ENCODE measurements at places on chromosomes 2 and 18.

- peak; percentile 45 for DNase-seq
Measured at GRCh38 chr18:9914584-9915290, 921 bp downstream of the VAPA start.

GRCh38 chr18:50356036-50356945, 18.6 kb upstream of the SKA1 start:
- DNase-seq, result peak; percentile 35

DNA sequence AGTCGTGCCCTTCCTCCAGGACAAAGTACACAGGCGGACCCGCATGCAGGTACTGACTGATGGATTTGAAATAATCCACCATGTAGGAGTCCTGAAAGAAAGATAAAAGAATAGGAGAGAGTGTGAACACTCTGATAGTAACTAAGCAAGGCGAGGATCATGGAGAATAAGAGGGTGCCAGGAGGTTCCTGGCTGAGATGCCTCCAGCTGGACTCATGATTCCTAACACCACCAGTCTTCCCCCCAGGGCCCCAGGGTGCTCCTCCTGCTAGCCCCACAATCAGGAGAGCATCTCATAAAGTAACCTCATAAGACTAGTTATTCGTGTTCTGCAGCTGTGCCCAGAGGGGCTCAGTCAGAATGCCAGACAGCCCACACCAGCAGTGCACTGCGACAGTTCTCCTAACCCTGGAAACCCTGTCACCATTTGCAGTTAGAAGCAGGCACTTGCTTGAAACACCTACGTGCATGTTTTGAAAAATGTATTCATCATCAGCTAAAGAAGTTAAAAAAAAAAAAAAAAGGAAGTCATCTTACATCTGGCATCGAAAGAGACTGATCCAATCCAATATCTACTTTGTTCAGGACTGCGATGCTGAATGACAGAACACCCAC, 36.7 kb downstream of the RMC1 start:
- DNase-seq, result no peak

GRCh38 chr2:111918383-111918806, 20.0 kb downstream of the MERTK start:
- DNase-seq, result no peak

DNA sequence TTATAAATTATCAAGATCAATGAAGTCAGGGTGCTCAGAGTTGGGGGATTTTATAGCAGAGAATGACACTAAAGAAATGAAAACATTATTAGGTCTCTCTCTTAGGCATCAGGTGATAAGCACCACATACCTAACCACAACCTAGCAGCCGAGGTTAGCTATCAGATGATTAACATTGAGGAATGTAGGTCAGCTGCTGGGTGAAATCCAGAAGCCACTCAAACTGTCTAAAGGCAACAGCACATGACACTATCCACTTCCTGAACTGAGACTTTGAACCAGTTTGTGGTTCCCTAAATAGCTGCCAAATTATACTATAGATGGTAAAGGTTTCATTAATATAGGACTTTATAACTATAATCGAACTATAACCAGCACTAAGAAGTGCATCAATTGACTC, 4.7 kb downstream of the EPG5 start:
- no peak for DNase-seq

DNA sequence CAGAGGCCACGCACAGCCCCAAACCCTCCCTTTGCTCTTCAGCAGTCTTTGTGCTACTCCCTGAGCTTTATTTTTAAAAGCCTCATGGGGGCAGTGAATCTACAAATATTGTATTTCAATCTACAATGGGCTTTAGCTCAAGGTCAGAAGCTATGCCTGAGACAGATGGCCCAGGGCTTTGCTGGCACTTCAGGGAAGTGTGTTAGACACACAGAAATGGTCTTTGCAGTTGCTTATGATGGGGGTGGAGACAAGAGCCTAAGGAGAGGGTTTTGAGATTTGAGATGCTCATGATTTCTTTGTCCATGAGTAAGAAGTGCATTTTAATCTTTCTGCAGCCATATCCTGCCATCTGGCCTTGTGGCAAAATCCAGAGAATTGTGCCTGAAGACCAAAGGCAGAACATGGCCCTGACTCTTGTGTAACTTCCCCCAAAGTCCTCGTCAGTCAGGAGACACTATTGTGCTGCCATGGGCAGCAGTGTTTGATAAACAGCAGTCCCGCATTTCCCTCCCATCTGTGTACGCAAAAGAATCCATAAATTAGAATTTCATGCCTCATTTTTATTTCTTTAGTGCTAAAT, 92.6 kb downstream of the VAPA start:
- no peak for DNase-seq

DNA sequence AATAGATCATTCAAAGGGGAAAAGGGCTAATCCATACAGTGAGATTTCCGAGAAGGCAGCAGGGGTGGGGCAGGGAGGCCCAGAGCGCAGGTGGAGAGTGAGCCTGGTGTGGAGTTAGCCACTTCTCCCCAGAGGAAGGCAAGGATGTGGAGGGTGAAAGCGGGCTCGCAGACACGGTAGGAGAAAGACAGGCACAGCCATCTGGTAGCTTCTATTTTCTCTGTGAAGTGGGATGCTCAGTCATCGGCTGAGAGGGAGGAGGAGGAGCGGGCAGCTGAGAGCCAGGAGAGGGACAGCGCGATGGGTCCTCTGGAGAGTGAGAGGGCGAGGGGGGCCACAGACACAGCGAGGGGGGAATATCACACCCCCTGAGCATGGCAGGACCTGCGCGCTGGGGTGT, 153.3 kb upstream of the NDUFV2 start:
- DNase-seq, result no peak

GRCh38 chr2:199966405-199966804, 11.0 kb downstream of the MAIP1 start:
- no peak for DNase-seq

GRCh38 chr2:84815146-84815545, 65.7 kb downstream of the TRABD2A start:
- DNase-seq, result no peak

DNA sequence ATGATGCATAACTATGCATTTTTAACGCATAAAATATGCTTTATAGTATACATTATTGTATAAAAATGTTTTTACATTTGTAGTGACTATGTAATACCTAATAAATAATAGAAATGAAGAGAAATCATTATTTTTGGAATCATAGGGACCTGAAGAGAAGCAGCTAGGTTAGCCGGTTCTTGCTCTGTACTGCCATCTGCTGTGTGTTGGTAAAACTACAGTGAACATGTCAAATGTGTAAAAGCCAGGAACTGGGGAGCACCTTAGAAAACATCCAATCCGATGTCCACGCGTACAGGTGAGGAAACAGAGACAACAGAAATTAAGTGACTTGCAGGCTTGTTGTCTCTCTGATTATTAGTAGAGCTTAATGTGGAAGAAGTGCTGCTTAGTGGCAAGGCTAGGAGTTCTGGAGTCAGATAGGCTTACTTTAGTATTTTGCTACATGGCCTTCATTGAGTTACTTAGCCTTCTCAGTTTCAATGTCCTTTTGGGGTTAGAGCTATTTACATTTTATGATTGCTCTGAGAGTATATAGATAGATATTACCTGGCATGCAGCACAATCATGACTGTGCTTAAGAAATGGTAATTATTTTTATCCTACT, 386.5 kb downstream of the DLGAP1 start:
- DNase-seq, result peak; percentile 28

DNA sequence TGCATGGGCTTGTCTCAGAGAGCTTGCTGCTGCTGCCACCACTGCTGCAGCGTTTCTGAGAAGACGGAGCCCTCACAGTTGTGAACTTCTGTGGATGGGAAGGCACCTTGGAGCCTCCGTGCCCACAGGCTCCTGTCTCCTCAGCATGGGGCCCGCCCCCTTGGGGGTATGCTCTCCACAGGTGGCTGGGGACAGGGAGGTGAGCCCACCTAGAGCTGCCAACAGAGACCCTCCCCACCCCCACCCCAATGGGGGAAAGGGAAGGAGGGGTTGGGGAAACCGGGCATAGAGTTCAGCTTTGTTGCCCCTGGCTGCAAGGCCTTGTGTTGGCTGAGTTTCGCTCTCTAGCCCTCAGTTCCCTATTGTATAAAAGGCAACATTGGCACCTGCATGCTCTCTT, 76.1 kb downstream of the INPP4A start:
- no peak for DNase-seq

- no peak for DNase-seq
Measured at GRCh38 chr2:79620679-79621078, 107.8 kb downstream of the CTNNA2 start.

DNA sequence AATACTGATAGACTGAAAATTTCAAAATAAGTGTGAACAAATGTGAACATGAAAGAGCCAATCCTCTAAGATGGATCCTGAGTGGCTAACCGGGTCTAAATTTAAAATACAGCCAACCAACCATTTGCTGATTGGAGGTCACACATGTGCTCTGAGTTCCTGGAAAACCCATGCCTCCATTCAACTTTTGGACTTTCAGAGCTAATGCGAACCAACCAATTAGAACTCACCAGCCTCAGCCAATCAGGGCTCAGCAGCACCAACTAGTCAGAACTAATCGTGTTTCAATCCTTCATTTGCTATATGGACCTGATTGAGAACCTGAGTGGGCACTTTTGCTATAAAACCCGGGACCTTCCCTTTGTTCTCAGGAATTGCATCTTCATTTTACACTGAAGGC, 111.5 kb downstream of the MEP1B start:
- DNase-seq, result no peak

DNA sequence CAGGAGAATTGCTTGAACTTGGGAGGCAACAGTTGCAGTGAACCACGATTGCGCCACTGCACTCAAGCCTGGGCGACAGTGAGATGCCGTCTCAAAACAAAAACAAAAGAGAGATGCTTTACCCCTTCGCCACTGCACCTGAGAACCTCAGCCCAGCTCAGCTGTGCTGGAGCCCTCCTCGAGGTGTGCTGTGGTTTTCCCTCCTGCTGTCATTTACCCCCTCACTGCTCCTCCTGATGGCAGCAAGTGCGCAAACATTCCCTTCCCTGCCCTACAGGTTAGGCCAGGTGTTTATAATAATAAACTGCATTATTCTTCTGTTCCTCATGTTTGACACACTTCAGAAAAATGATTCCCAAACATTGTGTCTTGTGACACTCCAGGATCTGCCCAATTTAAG, 8.4 kb downstream of the FBXO36 start:
- no peak for DNase-seq

- peak; percentile 69 for DNase-seq
Measured at GRCh38 chr18:48800876-48801727, 149.7 kb downstream of the SMAD7 start.

- DNase-seq, result no peak
Measured at GRCh38 chr2:159712929-159713420, 669 bp downstream of the MARCHF7 start.

DNA sequence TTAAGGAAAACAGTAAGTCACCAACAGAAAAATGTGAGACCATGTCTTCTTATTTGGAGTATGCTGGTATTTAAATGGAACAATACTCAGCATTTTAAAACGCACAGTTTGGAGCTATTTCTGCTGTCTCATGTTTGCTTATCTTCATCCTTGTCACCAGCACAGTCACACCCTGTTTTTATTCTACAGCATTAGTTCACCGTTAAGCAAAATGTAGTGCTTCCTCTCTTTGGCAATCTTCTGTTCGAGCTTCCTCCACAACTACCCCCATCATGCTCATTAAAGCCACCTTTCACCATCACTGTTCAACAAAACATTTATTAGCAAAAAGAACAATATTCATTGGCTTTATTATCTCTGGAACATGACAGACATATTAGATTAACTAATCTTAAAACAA, 64.0 kb downstream of the SLC40A1 start:
- DNase-seq, result no peak

DNA sequence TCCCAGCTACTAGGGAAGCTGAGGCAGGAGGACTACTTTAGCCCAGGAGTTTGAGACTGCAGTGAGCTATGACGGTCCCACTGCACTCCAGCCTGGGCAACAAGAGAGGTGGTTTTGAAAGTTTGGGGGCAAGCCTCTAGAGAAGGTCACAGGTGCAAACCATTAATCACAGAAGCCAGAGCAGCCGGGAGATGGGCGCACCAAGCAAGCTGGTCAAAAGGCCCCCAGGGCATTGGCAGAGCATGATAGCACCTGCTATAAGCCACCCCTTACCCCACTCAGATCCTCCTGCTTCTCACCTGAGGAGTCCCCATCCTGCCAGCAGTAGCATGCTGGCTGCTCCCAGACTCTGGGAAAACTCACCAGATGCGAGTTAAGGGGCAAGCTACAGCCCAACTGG, 116.1 kb upstream of the RAB12 start:
- no peak for DNase-seq

DNA sequence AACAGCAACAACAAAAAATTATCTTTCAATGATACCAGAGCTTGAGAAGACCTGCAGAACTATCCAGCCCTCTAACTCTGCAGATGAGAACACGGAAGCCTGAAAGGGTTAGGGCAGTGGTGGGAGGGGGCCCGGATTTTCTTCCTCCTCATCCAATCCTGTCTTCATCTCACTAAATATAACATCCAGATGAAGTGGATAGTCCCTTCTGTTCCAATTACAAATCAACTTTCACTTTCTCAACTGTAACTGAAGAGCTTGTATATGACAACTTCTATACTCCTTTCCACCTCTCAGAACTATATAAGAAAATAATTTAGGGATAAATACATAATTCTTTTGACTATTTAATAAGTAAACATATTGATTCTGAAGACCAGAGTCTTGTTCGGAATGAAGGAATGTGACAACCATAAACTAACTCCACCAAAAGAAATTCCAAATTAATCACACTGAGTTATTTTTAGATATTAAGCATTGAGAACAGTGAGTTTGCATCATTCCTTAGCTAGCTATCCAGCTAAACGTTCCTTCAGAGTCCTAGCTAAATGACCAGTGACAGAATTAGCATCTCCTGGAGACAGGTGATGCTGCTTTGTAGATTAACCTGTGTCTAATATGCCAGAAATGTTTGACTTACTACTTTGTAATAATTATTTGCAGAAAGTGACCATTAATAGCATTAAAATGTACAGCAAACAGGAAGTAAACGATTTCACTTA, 32.7 kb downstream of the SFT2D3 start:
- no peak for DNase-seq

GRCh38 chr18:61741881-61742454, 150.8 kb downstream of the RNF152 start:
- DNase-seq, result no peak

DNA sequence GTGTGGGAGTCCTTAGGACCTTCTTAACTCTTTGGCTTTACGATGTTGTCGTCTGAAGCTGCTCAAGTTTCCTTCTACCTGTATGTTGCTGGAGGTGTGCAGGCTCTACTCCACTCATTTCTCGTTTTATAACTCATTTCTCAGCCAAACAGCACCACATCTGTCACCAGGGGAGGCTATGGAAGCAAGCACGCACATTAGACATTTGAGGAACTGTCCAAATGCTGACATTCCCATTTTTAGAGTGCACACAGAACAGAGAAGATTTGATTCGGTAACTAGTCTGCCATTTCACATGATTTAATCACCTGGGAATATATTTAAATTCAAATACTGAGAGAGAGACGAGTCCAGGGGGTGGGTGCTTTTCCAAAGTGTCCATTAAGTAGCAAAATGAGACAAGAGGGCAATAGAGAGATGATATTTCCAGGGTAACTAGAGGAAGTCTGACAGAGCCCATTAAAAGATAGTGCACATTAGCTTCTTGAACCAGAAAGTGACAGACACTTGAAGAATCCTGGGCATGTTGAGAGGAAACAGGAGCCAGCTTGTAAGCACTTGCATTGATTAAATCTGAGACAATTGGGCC, 793.3 kb downstream of the TDRD15 start:
- no peak for DNase-seq

GRCh38 chr18:11868230-11868629, 17.0 kb downstream of the CHMP1B start:
- peak; percentile 35 for DNase-seq

GRCh38 chr2:130824492-130825061, 12.1 kb upstream of the ARHGEF4 start:
- DNase-seq, result peak; percentile 44
